ENCODE measurements at places on chromosomes 11 and 22. TPM values are rescaled to one million over a fixed set of nuclear protein-coding genes. Genes with fewer than 3 reads are reported as not detected.

GRCh38 chr22:32828150-32828549, 26.6 kb downstream of the TIMP3 start:
- no peak for DNase-seq
- no peaks in the 10 kb centered on the region for H3K27me3 ChIP-seq
- H3K4me1 ChIP-seq: peaks cover 8% of the 10 kb centered on the region
- H3K27ac ChIP-seq: no peak overlapping the region
- H3K36me3 ChIP-seq: peaks cover 4% of the 10 kb centered on the region

DNA sequence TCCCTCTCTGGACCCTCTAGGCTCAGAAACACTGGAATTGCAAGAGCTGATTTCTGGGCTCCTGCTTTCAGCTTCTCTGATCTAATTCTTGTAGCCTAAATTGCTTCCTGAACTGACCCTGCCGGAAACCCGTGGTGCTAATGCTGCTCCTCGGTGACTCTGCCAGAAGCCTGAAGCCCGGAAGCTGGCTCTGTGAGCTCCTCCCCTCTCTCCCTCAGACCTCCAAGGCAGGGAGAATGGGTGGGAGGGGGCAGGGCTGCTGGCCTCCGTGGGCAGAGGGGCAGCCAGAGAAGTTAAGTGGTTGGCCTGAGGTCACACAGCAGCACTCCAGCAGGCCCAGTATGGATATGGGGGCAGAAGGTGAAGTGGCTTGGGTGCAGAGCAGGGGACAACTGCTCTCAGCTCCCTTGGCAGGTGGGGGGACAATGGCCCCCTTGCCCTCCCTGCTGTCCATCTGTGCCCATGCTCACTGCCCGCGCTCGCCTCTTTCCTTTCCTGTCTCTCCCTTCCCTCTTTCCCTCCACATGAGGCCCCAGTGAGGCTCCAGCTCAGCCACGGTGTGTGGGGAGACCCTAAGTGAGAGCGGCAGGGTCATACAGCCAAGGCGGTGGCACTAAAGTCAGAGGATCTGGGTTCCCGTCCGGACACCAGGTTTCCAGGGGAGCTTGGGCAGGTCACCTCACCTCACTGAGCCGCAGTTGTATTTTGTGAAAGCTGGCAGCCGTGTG, 16.2 kb downstream of the CAPN5 start:
- no peaks in the 10 kb centered on the region for H3K27me3 ChIP-seq
- DNase-seq: no peak
- no peak overlapping the region for H3K27ac ChIP-seq

GRCh38 chr22:23325183-23325582, 144.9 kb downstream of the BCR start:
- H3K36me3 ChIP-seq: no peaks in the 10 kb centered on the region
- no peak for DNase-seq
- H3K4me3 ChIP-seq: no peak overlapping the region
- H3K27me3 ChIP-seq: no peaks in the 10 kb centered on the region

DNA sequence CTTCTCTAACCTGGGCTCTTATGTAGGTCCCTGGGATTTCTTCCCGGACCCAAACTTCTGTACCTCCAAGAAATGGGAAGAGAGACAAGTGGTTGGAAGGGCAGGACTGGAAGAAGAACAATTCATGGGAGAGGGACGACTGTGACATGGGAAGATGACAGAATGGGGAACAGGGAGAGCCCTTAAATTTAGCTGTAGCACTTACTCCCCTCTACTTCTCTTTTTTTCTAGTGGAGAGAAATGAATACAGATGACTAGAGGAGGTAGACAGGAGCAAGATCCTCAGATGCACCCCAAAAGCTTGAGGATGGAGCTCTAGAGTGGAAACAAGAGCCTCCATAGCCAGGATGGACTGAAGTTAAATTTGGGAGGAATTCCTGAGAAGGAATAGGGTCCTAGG, 2.3 kb downstream of the RHOG start:
- no peaks in the 10 kb centered on the region for H3K27me3 ChIP-seq
- H3K4me3 ChIP-seq: no peak overlapping the region
- peaks cover 26% of the 10 kb centered on the region for H3K36me3 ChIP-seq
- no peak overlapping the region for H3K27ac ChIP-seq
- DNase-seq: no peak
- peaks cover 19% of the 10 kb centered on the region for H3K4me1 ChIP-seq

- H3K27ac ChIP-seq: no peak overlapping the region
- no peaks in the 10 kb centered on the region for H3K36me3 ChIP-seq
- H3K4me3 ChIP-seq: peak overlapping the region; percentile 60
- peak; percentile 42 for DNase-seq
Measured at GRCh38 chr11:8267280-8267679, 3.6 kb upstream of the LMO1 start.

DNA sequence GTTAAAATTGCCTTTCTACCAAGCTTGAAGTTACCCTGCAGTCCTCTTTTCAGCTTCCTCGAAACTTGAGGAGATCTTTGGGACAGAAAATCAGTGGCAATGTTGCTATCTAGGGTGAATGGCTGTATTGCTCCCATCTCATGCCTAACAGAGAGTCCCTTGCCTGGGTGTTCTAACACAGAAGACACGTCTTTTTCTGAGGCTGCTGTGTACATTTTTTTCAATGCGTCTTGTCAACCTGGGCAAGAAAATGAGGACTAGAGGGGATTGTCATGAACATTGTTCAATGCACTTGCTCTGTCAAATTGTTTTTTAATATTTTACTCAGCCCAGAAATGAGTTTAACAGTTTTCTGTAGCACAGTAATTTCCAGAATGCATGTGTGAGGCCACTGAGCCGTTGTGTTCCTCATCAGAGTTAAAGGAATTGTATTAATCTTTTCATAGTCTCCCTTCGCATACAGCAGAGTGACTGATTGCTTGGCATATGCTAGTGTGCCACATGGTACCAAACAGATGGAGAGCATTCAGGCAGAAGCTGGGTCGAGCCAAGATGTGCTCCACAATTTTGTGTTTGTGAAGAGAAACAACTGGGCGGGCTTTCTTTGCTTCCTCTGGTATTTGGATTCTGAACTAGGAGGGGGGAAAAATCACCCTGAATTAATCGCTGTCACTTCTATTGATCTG, 86.0 kb downstream of the CASP12 start:
- no peaks in the 10 kb centered on the region for H3K36me3 ChIP-seq
- H3K4me3 ChIP-seq: no peak overlapping the region
- DNase-seq: no peak
- no peaks in the 10 kb centered on the region for H3K4me1 ChIP-seq
- H3K27me3 ChIP-seq: no peaks in the 10 kb centered on the region

DNA sequence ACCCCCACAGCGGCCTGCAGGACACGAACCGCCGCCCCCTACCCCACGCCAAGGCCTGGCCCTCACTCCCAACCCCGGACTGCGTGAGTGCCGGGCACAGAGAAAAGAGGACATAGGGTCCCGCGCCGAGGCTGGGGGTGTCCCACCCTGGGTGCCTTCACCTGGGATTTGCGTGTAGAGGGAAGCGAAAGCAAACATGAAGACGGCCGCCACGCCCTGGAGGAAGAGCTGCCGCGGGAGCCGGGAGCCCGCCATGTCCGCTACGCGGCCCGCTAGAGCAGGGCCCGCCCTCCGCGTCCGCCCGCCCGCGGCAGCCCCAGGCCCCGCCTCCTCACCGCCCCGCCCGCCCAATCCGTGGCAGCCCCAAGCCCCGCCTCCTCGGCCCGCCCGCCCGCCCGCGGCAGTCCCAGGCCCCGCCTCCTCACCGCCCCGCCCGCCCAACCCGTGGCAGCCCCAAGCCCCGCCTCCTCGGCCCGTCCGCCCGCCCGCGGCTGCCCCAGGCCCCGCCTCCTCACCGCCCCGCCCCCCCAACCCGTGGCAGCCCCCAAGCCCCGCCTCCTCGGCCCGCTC, at the start of gene LMF2:
LMF2 (minus strand) TSS at position 282 of the 570 bp plus-strand sequence; CDS start at position 255, 27 bp downstream.
- peaks cover 15% of the 10 kb centered on the region for H3K36me3 ChIP-seq
- peaks cover 8% of the 10 kb centered on the region for H3K4me1 ChIP-seq
- H3K4me3 ChIP-seq: peak within 1 kb of the TSS; percentile 97
- H3K27ac ChIP-seq: peak within 1 kb of the TSS; percentile 94

- no peaks in the 10 kb centered on the region for H3K4me1 ChIP-seq
- H3K27ac ChIP-seq: no peak within 1 kb of the TSS
- H3K27me3 ChIP-seq: no peaks in the 10 kb centered on the region
- no peaks in the 10 kb centered on the region for H3K36me3 ChIP-seq
Measured at GRCh38 chr11:64339754-64340408, at the start of gene CCDC88B. CCDC88B (plus strand) TSS chr11:64340204; CDS start chr11:64340267, 63 bp downstream.

DNA sequence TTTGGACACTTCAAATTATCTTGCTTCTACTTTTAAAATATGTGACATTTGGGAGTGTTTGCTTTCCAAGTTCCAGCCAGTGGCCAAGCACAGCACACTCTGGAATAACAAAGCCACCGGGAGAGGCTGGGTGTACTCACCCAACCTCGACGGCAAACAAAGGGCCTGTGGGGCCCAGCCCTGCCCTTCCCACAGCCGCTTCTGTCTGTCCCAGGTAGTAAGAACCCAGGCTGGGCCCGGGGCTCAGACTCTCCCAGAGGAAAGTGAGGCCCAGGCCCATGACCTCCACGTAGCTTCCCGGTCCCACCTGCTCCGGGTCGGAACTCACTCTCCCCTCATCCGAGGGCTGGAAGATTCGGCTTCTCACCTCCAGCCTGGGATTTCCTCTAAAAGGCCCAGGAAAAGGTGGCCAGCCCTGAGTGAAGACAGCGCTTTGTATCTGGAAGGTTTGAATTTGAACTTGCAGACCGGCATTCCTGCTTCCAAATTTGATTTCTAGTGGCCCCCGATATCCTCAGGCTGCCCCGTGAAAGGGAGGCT, 93.5 kb downstream of the CELSR1 start:
- DNase-seq: peak; percentile 55
- no peaks in the 10 kb centered on the region for H3K27me3 ChIP-seq
- H3K36me3 ChIP-seq: no peaks in the 10 kb centered on the region
- no peak overlapping the region for H3K4me3 ChIP-seq

- H3K27ac ChIP-seq: no peak overlapping the region
- H3K4me1 ChIP-seq: no peaks in the 10 kb centered on the region
- no peaks in the 10 kb centered on the region for H3K27me3 ChIP-seq
- H3K36me3 ChIP-seq: no peaks in the 10 kb centered on the region
- H3K4me3 ChIP-seq: no peak overlapping the region
Measured at GRCh38 chr22:30743257-30744020, 48.8 kb downstream of the OSBP2 start.

DNA sequence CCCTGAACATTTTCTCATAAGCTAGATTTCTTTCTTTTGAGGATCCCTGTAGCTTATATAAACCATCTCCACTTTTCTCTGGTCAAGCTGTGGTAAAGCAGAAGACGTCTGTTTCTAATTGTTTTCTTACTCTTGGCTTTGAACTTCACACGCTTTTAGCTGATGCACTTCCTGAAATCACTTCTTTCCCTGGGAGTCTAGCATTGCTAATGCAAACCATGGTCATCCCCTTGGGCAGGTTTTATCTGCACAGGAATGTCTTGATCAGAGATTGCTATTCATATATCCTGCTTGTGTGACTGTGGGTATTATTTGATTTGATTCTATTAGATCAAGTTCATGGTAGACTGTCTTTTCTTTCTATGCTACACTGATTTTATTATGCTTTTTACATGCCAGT, 199.2 kb upstream of the POU2AF2 start:
- H3K27me3 ChIP-seq: no peaks in the 10 kb centered on the region
- no peak overlapping the region for H3K4me3 ChIP-seq
- H3K4me1 ChIP-seq: no peaks in the 10 kb centered on the region
- DNase-seq: no peak
- H3K36me3 ChIP-seq: no peaks in the 10 kb centered on the region

DNA sequence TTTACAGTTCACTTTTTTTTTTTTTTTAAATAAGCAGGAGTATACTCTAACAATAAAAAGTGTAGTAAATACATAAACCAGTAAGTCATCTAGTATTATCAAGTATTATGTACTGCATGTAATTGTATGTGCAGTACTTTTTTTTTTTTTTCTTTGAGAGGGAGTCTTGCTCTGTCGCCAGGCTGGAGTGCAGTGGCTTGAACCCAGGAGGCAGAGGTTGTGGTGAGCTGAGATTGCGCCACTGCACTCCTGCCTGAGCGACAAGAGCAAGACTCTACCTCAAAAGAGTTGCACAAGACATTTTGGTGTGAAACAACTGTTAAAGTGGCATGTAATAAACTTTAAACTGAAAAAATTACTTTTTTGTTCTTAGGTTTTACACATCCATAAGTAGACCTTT, 16.7 kb downstream of the BCL2L13 start:
- no peaks in the 10 kb centered on the region for H3K4me1 ChIP-seq
- peaks cover 45% of the 10 kb centered on the region for H3K36me3 ChIP-seq
- H3K4me3 ChIP-seq: no peak overlapping the region
- no peak for DNase-seq
- H3K27me3 ChIP-seq: no peaks in the 10 kb centered on the region
- H3K27ac ChIP-seq: no peak overlapping the region

IGSF9B gene
- 18.4 TPM for total RNA-seq

RAG2 gene
- total RNA-seq: not detected

BTG4 gene
- not detected for total RNA-seq
